ENCODE measurements at places on chromosomes 6 and 20.

DNA sequence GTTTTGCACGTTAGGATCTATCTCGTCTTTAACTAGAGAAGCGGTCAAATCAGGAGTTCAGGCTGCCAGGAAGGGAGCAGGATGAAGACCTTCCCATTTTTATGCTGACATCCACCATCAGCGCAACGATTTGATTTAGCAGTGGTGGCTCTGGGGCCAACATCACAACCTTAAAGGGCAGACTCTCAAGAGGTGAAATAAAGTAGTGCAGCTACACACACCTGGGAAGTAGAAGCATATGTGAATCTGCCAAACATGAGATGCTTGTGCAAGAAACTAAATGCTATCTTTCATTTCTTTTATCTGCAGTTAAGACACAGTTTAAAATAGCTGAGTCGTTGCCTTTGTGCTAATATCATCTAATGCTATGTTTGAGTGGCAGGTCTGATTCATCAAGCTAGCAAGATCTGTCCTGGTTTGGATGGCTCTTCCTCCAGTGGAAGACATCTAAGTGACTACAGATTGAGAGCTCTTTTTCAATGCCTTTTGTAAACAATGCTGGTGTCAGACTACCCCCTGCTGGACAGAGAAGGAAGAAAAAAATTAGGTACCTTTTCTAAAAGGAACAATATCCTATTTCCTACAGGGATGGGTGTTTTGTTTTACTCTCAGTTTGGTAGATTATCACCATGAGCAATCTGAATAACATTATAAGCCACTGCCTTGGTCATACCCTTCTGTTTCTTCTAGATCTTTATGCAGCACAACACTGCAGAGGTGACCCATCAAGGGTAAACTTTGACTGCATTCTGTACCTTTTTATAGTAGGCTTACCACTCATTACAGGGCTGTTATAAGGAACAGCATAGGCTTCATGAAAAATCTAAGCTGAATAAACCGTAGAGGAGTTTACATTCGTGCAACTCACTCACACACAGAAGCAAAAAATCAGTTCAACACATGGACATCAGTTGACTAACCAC lies 171.6 kb upstream of the FBXL4 start:
- peak; percentile 62 for DNase-seq

DNA sequence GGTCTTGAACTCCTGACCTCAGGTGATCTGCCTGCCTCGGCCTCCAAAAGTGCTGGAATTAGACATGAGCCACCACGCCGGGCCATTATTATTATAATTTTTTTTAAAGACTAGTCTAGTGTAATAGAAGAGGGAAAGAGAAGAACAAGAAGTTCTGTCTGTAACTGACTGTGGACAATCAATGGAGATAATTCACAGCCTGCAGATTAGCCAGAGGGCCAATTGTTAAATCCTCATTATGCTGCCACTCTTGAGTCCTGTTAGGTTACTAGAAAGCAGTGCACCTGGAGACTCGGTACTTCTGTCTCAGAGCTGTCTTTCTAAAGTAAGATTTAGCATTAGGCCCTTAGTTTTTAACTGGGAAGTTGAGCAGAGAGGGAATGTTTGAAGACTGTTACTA lies 37.5 kb downstream of the CARMIL1 start:
- no peak for DNase-seq

DNA sequence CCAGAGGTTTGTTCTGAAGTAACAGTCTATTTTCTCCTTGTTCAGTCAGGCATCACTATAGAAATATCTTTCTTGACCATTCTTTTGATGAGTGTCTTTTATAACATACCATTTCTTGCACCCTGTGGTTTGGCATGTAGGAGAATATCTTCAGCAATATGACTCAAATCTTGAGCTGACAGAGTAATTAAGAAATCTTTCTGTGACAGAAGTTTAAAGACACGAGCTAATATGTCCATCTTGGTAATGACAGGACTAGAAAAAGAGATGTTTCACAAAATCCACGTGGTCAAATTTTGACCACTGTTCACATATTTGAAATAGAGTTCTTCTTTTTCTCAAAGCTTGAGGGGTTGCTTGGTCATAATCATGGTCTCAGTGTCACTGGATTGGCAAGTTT lies 149.9 kb downstream of the MYB start:
- no peak for DNase-seq

DNA sequence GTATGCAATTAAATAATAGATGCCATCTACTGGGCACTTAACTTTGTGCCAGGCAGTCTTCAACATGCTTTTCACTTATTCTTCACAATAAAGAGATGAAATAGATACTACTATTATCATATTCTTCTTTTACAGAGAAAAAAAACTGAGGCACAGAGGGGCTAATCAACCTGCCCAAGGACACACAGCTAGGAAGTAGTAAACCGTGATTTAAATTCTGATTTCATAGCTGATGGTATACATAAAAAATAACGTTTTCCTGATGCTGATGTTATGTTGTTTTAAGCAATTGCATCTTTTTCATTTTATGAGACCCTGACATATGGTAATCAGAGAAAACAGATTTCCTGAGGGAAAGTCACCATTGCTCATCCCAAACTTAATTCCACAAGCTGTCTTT lies 45.1 kb upstream of the ATXN1 start:
- DNase-seq = no peak

DNA sequence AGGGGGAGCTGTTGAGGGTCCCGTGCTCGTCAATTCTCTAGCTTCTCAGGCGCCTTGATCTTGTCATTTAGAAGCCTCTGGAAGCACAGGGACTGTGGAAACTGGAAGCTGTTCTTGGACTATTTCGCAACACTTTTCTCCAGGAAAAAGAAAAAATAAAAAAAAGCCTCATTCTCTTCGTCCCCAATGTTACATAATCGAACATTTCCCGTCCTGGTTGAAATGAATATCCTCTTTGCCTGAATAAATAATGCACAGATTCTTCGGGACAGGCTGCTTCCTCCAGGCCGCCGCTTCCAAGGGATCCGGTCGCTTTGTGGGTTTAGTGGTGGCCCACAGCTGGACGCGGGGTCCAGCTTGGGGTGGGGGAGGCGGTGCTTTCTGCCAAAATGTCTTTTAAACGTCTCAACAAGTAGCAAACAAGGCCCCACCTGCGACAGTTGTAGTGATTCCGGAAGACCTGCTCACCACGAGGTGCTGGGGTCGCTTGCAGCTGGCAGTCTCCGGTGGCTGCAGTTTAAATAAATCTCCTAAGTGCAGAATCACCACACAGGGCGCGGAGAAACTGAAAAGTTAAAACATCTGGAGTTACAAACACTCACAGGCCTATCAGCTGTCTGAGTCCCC lies 125.9 kb upstream of the ESR1 start:
- peak; percentile 12 for DNase-seq

DNA sequence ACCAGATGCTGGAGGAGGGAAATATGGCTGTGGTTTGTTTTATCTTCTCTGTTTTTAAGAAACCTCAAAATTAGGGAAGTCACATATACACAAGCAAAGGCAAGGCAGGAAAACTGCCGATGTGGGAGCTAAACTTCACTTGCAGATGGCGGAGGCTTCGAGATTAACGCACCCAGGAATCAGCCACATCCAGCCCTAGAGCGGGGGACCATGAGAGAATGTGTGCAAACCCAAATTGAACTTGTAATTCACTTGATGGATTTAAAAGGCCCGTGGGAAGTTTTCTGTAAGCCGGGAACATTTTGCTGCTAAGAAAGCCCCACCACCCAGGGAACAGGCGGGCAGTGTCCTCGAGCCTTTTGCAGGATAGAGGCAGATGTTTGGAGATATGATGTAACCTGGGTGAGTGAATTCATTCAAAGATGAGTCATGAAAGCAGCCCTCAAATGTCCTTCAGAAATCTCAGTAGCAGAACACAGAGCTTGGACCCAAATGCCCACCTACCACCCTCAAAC lies 39.9 kb downstream of the PREX1 start:
- DNase-seq = peak; percentile 80

DNA sequence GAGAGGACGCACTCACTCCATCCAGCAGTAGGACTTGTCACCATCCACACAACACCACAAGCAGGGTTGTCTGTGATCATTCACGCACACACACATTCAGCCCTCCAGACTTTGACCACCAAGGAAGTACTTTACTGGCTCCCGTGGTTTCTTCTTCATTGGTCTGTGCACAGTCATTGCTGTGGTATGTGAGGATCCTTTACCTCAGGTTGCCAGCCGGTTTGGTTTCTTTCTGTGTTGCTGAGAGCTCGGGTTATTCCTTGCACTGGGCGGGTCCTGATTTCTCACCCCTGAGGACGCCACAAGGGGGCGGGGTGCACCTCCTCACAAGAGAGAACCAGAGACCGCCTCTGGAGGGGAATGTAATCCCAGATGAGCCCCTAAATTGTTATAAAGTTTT lies 11.2 kb downstream of the SLC35A1 start:
- peak; percentile 29 for DNase-seq

DNA sequence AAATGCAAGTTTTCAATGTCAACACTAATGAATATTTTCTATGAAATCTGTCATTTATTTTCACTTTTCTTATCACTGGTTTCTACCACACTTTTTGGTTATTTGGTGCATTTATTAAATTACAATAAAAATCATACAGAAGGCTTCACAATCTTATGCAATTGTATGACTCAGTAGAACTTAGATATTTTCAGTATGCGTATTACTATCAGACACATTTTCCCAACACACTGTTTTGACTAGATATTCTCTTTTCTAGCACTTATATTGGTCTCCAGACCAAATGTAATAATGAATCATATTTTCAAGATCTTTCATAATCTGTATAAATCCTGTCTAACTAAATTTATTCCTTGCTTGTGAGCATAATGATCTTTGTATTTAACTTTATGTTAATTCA lies 74.1 kb downstream of the FAM83B start:
- no peak for DNase-seq

- DNase-seq = peak; percentile 52
Observed at GRCh38 chr6:112626468-112627082, 279.4 kb downstream of the RFPL4B start.

GRCh38 chr6:74606582-74607071 lies 599.2 kb downstream of the COL12A1 start:
- no peak for DNase-seq

GRCh38 chr6:170174124-170174770 lies 116.6 kb downstream of the DLL1 start:
- no peak for DNase-seq

All from hematopoietic multipotent progenitor cell treated with erythropoietin and hydrocortisone succinate and interleukin-3 and kit ligand, for 6 days (in vitro differentiated cells).